ENCODE measurements at places on chromosomes 5 and 9.

- no peak for DNase-seq
These were observed 10.9 kb upstream of the NDFIP1 start for GRCh38 chr5:142097681-142098080.

GRCh38 chr5:170190436-170191134, 42.2 kb upstream of the C5orf58 start:
- no peak for DNase-seq

GRCh38 chr5:137370096-137371071, 128.7 kb downstream of the SPOCK1 start:
- DNase-seq, result no peak

DNA sequence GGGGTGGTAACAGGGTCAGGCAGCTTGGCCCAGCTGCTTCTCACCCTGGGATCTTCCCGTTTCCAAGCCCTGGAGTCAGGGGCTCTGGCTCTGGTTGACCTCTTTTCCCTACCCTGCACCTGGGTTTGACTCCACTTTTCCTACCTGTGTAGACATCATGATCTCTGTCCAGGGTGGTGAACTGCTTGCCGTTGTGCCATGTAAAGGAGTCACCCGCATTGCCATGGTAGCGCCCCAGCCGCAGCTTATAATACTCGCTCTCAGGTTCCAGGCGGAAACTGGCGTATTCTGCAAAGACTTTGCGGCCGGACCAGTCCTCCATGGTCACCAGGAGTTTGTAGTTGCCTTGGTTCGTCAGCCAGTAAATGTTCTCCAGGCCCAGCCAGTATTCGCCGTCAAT, 30.9 kb downstream of the ANGPTL2 start:
- no peak for DNase-seq

- DNase-seq, result peak; percentile 90
These were observed 29.3 kb downstream of the CDHR2 start for GRCh38 chr5:176578391-176578808.

All from WTC11 (cell line).